ENCODE measurements at places on chromosomes 16 and 17.

GRCh38 chr16:50093607-50094539, 28.1 kb downstream of the HEATR3 start:
- peaks cover 8% of the 10 kb centered on the region for H3K36me3 ChIP-seq
- no peak for DNase-seq
- no peak overlapping the region for H3K27ac ChIP-seq

GRCh38 chr17:60600490-60601446, 775 bp downstream of the PPM1D start:
- H3K4me3 ChIP-seq, result peak overlapping the region; percentile 97
- H3K36me3 ChIP-seq, result no peaks in the 10 kb centered on the region
- H3K27me3 ChIP-seq, result no peaks in the 10 kb centered on the region

GRCh38 chr16:66261826-66262225, 104.7 kb upstream of the CDH5 start:
- peaks cover 13% of the 10 kb centered on the region for H3K4me1 ChIP-seq
- no peaks in the 10 kb centered on the region for H3K27me3 ChIP-seq
- no peak overlapping the region for H3K27ac ChIP-seq

DNA sequence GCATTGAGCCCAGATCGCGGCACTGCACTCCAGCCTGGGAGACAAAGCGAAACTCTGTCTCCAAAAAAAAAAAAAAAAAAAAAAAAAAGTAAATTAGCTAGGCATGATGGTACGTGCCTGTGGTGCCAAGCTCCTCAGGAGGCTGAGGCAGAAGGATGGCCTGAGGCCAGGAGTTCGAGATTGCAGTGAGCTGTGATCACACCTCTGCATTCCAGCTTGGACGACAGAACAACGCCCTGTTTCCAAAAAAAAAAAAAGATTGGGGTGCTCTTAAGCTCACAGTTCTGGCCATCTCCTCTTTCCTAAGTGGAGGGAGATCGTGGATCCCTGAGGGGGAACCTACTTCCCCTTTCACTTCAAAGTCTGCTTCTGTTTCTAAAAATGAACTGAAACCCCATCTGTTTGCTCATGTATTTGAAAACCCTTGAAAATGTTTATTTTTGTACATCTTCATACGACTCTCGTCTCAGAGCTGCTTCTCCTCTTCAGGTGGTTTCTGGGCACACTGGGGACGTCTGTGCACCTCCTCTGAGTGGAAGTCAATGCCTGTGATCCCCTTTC, 138.8 kb downstream of the PRKCA start:
- no peak overlapping the region for H3K4me3 ChIP-seq
- H3K27me3 ChIP-seq, result no peaks in the 10 kb centered on the region
- peaks cover 4% of the 10 kb centered on the region for H3K36me3 ChIP-seq
- no peak for DNase-seq
- H3K4me1 ChIP-seq, result peaks cover 2% of the 10 kb centered on the region
- H3K27ac ChIP-seq, result no peak overlapping the region

GRCh38 chr17:52470553-52470952, 312.0 kb upstream of the CA10 start:
- no peaks in the 10 kb centered on the region for H3K27me3 ChIP-seq
- no peaks in the 10 kb centered on the region for H3K36me3 ChIP-seq

DNA sequence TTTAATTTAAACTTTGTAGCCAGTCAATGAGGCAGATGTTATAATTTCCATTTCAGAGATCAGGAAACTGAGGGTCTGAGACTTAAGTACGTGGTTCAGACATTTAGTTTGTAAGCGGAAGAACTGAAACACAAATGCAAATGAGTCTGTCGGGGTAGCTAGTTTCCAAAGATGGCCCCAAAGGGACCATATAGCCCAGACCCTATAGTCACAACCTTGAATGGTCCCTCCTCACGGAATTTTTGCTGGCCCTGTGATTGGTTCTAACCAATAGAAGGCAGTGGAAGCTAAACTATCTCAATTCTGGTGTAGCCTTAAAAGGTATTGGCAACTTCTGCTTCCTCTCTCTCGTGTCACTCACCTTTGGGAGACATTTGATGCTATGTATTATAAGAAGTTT, 7.5 kb upstream of the BCO1 start:
- no peak for DNase-seq
- H3K4me1 ChIP-seq, result no peaks in the 10 kb centered on the region
- H3K27me3 ChIP-seq, result peaks cover 30% of the 10 kb centered on the region
- no peaks in the 10 kb centered on the region for H3K36me3 ChIP-seq

GRCh38 chr16:65235339-65236177, 113.7 kb upstream of the CDH11 start:
- H3K4me3 ChIP-seq, result no peak overlapping the region
- no peaks in the 10 kb centered on the region for H3K4me1 ChIP-seq
- DNase-seq, result no peak
- H3K27ac ChIP-seq, result no peak overlapping the region
- no peaks in the 10 kb centered on the region for H3K27me3 ChIP-seq

DNA sequence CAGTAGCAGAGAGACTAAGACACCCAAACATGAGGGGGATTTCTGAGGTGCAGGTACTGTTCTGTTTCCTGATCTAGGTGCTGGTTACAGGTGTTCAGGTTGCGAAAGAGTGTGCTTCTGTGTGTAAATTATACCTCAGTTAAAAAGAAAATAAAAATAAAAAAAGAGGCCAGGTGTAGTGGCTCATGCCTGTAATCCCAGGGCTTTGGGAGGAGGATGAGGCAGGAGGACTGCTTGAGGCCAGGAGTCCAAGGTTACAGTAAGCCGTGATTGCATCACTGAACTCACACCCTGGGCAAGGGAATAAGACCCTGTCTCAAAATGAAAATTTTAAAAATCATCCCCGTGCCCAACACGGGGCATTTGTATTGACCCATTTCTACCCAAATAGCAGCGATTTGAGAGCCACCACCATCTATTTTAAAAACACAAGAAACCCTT, 3.2 kb upstream of the DCAF7 start:
- no peaks in the 10 kb centered on the region for H3K4me1 ChIP-seq
- peaks cover 7% of the 10 kb centered on the region for H3K27me3 ChIP-seq
- H3K4me3 ChIP-seq, result no peak overlapping the region
- H3K27ac ChIP-seq, result no peak overlapping the region
- no peak for DNase-seq

DNA sequence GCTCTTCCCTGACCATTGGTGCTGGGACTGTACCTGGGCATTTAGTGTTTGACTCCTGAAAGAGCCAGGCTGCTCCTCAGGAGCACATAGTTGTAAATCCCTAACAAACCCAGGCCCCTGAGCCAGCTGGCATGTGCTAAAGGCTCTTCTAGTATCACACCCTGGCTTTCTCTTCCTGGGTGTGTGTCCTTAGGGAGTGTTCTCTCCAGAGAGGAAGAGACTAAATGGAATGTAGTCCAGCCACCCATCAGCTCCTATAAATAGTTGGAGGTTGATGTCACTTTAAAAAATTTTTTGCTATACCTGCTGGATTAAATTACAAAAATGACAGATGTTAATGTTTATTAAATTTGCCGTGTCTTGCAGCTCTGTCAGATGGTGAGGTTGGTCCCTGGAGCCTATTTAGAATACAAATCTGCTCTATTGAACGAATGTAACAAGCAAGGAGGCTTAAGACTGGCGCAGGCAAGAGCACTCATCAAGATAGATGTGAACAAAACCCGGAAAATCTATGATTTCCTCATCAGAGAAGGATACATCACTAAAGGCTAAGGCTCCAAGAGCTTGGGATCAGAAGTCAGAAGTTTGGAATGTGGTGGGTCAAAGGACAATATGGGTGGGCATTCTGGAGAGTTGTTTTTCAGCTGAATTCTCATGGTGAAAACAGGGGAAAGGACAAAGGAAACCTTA, 13.1 kb upstream of the DUSP14 start:
- peak overlapping the region; percentile 36 for H3K27ac ChIP-seq
- peak; percentile 55 for DNase-seq
- H3K4me1 ChIP-seq, result peaks cover 5% of the 10 kb centered on the region
- H3K4me3 ChIP-seq, result no peak overlapping the region
- H3K27me3 ChIP-seq, result no peaks in the 10 kb centered on the region
- peaks cover 18% of the 10 kb centered on the region for H3K36me3 ChIP-seq

GRCh38 chr17:50627782-50628601, 6.7 kb upstream of the ABCC3 start:
- H3K4me3 ChIP-seq, result no peak overlapping the region
- H3K27me3 ChIP-seq, result peaks cover 7% of the 10 kb centered on the region
- DNase-seq, result no peak
- no peaks in the 10 kb centered on the region for H3K36me3 ChIP-seq
- H3K27ac ChIP-seq, result no peak overlapping the region
- H3K4me1 ChIP-seq, result peaks cover 5% of the 10 kb centered on the region

- peaks cover 6% of the 10 kb centered on the region for H3K36me3 ChIP-seq
- peaks cover 17% of the 10 kb centered on the region for H3K4me1 ChIP-seq
- peak; percentile 99 for DNase-seq
- H3K27me3 ChIP-seq, result no peaks in the 10 kb centered on the region
- peak overlapping the region; percentile 91 for H3K27ac ChIP-seq
Observed at GRCh38 chr16:89581045-89581695, 5.6 kb downstream of the CPNE7 start.

- no peak for DNase-seq
- H3K27me3 ChIP-seq, result peaks cover 19% of the 10 kb centered on the region
- no peak overlapping the region for H3K27ac ChIP-seq
- H3K4me3 ChIP-seq, result no peak overlapping the region
- H3K36me3 ChIP-seq, result no peaks in the 10 kb centered on the region
- H3K4me1 ChIP-seq, result no peaks in the 10 kb centered on the region
Observed at GRCh38 chr17:79657036-79657435, 46.2 kb upstream of the RBFOX3 start.

DNA sequence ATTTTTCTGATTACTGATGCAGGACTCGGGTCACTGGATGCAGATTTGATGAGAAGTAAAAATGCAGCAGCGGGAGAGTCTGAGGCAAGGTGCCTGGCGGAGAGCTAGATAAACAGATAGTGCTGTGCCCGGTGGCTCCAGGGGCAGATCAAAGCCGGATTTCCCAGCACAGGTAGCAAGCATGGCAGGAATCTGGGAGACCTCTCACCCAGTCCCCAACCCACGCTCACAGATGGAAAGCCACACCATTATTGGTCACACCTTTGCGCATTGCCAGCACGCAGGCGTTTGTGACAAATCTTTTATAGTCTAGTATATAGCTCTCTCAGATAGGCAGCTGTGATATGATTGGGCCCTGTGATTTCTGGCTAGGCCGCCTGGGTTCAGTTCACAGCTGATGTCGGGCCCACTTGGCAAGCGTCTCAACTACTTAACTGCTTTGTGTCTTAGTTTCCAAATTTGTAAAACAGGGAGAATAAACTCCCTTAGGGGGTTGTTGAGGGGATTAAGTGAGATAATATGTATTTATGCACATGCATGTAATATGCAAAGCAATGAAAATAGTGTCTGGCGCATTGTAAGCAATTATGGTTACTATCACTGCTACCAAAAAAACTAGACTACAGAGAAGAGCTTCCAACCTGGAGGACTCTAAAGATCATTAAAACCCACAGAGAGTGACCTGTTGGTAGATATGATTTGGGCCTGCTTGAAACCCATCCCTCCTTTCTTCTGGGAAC, 42.0 kb upstream of the NFAT5 start:
- H3K4me3 ChIP-seq, result no peak overlapping the region
- H3K36me3 ChIP-seq, result no peaks in the 10 kb centered on the region
- DNase-seq, result no peak
- H3K27me3 ChIP-seq, result no peaks in the 10 kb centered on the region

- H3K36me3 ChIP-seq, result no peaks in the 10 kb centered on the region
- no peak for DNase-seq
- no peaks in the 10 kb centered on the region for H3K4me1 ChIP-seq
- no peak overlapping the region for H3K4me3 ChIP-seq
Observed at GRCh38 chr16:73965591-73965990, 331.0 kb upstream of the PSMD7 start.

GRCh38 chr16:68496689-68497088, 42.4 kb upstream of the ZFP90 start:
- H3K4me3 ChIP-seq, result no peak overlapping the region
- no peak overlapping the region for H3K27ac ChIP-seq
- no peak for DNase-seq

DNA sequence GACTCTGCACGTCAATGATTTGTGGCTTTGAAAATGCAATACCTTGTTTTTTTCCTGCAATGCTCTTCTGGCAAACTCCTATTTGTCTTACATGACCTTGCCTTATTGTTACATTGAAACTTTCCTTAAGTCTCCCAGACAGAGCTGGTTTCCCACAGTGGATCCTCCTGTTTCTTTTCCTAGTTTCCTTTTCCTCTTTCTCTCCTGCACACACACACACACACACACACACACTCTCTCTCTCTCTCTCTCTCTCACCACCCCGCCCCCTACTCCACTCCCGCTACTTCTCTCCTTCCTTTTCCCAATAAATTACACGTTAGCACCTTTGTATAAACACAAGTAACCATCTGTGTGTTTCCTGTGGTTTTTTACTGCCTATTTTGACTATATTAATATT, 2.3 kb downstream of the ORC6 start:
- no peaks in the 10 kb centered on the region for H3K27me3 ChIP-seq
- H3K4me1 ChIP-seq, result peaks cover 4% of the 10 kb centered on the region
- no peak overlapping the region for H3K4me3 ChIP-seq
- DNase-seq, result peak; percentile 24
- H3K36me3 ChIP-seq, result peaks cover 3% of the 10 kb centered on the region

- no peak overlapping the region for H3K27ac ChIP-seq
- no peaks in the 10 kb centered on the region for H3K4me1 ChIP-seq
- no peak for DNase-seq
Observed at GRCh38 chr17:72997559-72997958, 94.9 kb downstream of the SLC39A11 start.

GRCh38 chr16:79155904-79156303, 444.6 kb downstream of the MAF start:
- no peaks in the 10 kb centered on the region for H3K36me3 ChIP-seq
- H3K4me3 ChIP-seq, result no peak overlapping the region
- no peaks in the 10 kb centered on the region for H3K4me1 ChIP-seq
- H3K27me3 ChIP-seq, result no peaks in the 10 kb centered on the region

GRCh38 chr16:88045820-88046303, 94.6 kb downstream of the BANP start:
- H3K4me1 ChIP-seq, result no peaks in the 10 kb centered on the region
- DNase-seq, result no peak
- H3K27me3 ChIP-seq, result no peaks in the 10 kb centered on the region
- no peak overlapping the region for H3K27ac ChIP-seq
- H3K36me3 ChIP-seq, result peaks cover 15% of the 10 kb centered on the region

DNA sequence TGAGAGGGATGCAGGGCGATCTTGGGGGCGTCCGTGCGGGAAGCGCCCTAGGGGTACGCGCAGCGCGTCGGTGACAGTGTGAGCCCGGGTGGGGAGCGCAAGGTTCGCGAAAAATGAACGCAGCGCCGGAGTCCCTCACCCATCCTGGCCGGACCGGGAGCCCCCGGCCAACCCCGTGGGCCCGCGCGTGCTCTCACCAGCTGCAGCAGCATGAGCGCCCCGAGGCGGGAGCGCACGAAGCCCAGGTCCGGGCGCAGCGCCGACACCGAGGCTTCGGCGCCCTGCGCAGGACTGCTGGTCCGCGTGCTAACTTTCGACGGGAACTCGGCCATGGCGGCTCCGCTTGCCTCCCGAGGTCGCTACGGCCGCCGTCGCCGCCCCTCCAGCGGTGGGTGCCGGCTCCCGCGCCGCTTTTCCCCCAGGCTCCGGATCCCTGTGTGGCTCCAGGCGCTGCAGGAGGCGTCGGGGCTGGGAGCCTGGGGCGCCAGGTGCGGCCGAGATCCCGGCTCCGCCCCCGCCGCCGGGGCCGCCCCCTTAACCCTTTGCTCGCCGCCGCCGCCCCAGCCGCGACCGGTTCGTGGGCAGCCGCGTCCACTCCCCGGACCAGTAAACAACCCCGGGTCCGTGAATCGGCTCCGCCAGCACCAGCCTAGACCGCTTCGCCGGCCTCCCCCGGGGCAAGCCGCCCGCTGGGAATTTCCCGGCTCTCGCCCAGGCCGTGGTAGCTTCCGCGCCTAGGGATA, at the start of gene PLLP:
TSS of gene PLLP (minus strand) at position 464 of the 743 bp plus-strand sequence. CDS start at position 332, 132 bp downstream.
- peak within 1 kb of the TSS; percentile 46 for H3K4me3 ChIP-seq
- H3K36me3 ChIP-seq, result no peaks in the 10 kb centered on the region
- DNase-seq, result peak; percentile 8
- H3K4me1 ChIP-seq, result no peaks in the 10 kb centered on the region
- H3K27ac ChIP-seq, result no peak within 1 kb of the TSS

Measured in IMR-90 (cell line).